T-cell (primary cell): ENCODE measurements at places on chromosomes 5 and 9. TPM values are rescaled to one million over a fixed set of nuclear protein-coding genes. Genes with fewer than 3 reads are reported as not detected.

DNA sequence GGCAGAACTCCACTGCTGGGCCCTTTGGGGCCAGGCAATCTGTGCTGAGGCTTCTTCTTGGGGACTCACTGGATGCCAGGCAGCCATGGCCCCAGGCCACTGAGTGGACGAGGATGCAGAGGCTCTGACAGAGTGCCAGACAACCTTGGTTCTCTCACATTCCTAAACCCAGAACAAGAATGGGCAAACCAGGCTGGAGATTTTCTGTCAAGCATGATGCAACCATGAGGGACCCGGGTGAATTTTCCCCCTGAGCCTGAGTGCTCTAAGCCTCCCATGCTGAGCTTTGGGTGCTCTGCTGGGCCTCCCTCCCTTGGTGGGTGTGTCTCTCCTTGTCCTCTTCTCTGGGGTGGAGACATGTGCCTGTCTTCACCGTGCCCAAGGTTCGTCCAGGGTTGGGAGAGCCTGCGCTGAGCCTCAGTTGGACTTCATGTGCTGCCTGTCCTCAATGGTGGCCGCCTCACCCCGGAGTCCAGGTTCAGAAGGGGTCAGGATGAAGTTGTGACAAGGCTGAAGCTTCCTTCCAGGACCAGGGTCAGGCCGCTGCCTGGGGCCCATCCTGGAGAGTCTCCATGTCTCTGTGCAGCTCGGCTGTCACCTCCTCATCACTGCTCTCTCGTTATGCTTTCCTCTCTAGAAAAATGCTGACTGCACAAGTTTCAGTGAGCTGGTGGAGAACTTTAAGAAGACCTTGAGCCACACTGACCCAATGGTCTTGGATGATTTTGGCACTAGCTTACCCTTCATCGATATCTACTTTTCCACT is 24.1 kb downstream of the PITX1 start:
- H3K4me1 ChIP-seq = no peaks in the 10 kb centered on the region
- no peaks in the 10 kb centered on the region for H3K27me3 ChIP-seq
- no peak overlapping the region for H3K27ac ChIP-seq
- no peak for DNase-seq

DNA sequence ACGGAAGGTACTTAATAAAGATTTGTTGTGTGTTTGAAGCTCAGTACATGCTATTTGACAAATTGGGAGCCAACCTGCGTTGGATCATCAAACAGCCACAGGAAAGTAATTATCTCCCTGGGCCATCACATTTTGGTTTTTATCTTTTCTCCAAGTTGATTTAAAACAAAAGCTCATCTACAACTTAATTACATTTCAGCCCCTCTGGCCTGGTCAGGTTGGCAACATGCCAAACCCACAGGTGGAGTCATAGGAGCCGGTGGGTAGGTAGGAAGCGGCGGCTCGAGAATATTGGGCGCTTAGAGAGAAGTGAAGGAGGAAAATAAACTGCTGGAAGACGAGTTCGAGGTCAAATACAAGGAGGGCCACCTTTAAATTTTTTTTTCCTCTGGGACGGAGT is 64.9 kb upstream of the FANCC start:
- no peaks in the 10 kb centered on the region for H3K27me3 ChIP-seq
- DNase-seq = no peak
- H3K36me3 ChIP-seq = no peaks in the 10 kb centered on the region
- no peak overlapping the region for H3K27ac ChIP-seq
- H3K4me3 ChIP-seq = no peak overlapping the region

DNA sequence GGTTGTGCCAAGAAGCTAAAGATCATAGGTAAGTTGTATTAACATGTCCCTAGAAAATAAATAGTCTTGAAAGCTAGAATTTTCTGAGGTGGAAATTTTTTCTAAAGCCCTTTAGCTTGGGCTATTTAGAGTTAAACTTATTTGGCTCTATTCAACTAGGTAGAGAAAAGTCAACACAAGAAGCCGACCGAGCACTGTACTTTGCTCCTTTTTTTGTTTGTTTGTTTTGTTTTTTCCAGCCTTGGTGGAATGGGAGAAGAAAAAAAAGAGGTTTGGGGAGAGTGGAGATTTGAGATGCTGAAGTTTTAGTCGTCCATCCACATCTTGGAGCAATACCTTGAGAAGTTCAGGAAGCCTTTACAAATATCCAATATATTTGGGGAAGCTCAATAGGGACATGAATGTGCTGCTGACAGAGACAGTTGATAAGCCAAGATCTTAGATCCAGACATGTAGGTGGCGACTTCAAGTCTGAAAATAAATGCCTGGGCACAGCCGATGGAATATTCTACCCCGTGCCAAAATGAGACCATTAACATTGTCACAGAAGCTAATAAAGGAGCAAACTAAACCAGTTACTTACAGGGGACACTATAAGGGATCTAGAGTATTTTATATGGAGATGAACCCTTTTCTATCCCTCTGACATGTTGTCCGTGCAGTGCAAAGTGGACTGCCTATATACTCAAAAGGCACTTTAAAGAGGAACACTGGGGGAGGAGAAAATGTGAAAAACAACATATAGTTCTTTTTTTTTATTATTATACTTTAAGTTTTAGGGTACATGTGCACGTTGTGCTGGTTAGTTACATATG is 466.1 kb downstream of the PTPRD start:
- no peaks in the 10 kb centered on the region for H3K27me3 ChIP-seq
- no peak for DNase-seq
- H3K4me1 ChIP-seq = no peaks in the 10 kb centered on the region
- no peak overlapping the region for H3K4me3 ChIP-seq

The WNK2 gene
- 0.12 TPM for total RNA-seq

DNA sequence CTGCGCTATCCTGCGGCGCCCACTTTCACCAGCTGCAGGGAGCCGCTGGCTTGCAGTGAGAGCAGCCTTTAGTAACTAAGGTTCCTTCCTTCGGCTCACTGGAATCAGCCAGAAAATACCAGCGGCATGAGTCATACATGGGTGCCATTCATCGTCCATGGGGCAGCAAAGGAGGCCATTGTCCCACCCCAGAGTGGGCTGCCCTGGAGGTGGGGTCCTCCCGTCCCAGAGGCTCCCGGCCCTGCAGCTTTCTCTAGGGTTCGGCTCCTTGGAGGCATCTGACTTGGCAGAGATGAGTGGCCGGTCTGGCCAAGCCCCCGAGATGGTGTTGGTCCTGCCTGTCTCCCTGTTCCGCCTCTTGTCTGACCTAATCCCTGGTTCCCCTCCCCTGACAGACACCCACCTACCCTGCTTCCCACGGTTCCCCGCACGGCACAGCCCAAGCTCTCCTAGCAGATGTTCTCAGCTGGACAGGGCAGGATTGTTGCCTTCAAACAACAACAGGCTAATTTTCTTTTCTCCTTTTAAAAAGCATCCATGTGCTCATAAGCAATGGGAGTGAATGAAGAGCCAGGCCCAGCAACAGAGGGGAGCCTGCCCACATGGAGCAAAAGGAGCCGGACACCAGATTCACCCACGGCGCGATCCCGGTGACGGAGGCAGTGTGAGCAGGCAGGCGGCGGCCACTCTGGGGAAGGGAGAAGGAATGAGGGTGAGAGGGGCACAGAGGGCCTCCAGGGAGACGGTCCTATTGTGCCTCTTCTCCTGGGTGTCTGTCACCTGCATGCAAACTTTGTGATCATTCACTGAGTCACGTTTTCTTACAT is 97.0 kb upstream of the COL5A1 start:
- H3K4me3 ChIP-seq = no peak overlapping the region
- no peak overlapping the region for H3K27ac ChIP-seq
- H3K4me1 ChIP-seq = no peaks in the 10 kb centered on the region
- H3K27me3 ChIP-seq = peaks cover 24% of the 10 kb centered on the region
- no peaks in the 10 kb centered on the region for H3K36me3 ChIP-seq
- DNase-seq = no peak

- no peak overlapping the region for H3K4me3 ChIP-seq
- H3K36me3 ChIP-seq = no peaks in the 10 kb centered on the region
- H3K4me1 ChIP-seq = no peaks in the 10 kb centered on the region
- no peak overlapping the region for H3K27ac ChIP-seq
These were observed 85.6 kb upstream of the ALDH1B1 start for GRCh38 chr9:38306899-38307298.
